ENCODE measurements at places on chromosomes 5 and 9. TPM values are rescaled to one million over a fixed set of nuclear protein-coding genes. Genes with fewer than 3 reads are reported as not detected.

Gene FST
- 0.49 TPM for total RNA-seq

Gene SLC45A2
- not detected for total RNA-seq

Gene TMEM171
- total RNA-seq, result not detected

Gene MAMDC2
- 0.12 TPM for total RNA-seq

Gene ADGRV1
- not detected for total RNA-seq

Gene PCDHB2
- not detected for total RNA-seq

All from activated CD8-positive, alpha-beta memory T cell treated with anti-CD3 and anti-CD28 coated beads, Interleukin-2, amount 10 ng/mL, durations not matched to agents 7 days and 5 days (primary cell).